CD4-positive, alpha-beta memory T cell (primary cell): ENCODE measurements at places on chromosomes 3 and 15. TPM values are rescaled to one million over a fixed set of nuclear protein-coding genes. Genes with fewer than 3 reads are reported as not detected.

LRRIQ4 gene
- total RNA-seq, result not detected

SNRPA1 gene
- 90.5 TPM for total RNA-seq

GOLGA8A gene
- 193 TPM for total RNA-seq

WNT5A gene
- 0.06 TPM for total RNA-seq

ABHD17C gene
- 3.6 TPM for total RNA-seq

DNAJB11 gene
- total RNA-seq, result 38.6 TPM

C3orf22 gene
- not detected for total RNA-seq
